ENCODE measurements at places on chromosomes 1 and 21. TPM values are rescaled to one million over a fixed set of nuclear protein-coding genes. Genes with fewer than 3 reads are reported as not detected.

DNA sequence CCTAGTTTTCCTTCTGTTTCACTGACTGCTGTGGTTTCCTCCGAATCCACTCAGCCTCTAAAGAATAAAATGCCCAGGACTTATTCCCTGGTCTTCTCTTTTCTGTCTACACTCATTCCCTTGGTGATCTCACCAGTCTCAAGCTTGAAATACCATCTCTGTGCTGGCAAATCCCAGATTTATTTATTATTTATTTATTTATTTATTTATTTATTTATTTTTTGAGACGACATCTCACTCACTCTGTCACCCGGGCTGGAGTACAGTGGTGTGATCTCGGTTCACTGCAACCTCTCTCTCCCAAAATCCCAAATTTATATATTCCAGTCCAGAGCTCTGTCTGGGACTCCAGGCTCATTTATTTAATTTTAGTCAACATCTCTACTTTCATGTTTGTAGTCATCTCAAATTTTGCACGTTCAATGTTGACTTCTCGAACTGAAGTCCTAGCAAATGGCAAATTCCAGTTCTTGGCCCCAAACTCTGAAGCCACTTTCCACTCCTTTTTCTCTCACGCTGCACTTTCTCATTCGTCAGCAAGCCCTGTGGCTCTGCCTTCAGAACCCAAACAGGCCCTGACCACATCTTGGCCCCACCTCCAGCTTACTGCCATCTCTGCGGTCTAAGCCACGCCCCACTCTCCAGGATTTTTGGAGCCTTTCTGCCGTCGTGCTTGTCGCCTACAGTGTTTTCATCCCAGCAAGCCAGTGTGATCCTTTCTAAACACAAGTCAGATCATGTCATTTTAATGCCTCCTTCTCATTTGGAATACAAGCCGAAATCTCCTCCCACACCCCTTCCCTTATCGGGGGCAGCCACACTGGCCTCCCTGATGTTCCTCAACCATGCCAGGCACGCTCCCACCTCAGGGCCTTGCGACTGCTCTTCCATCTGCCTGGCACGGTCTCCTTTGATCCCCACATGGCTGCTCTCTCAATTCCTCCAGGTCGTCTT, 14.2 kb upstream of the TENT5B start:
- no peak overlapping the region for H3K4me3 ChIP-seq
- no peaks in the 10 kb centered on the region for H3K27me3 ChIP-seq
- H3K36me3 ChIP-seq = no peaks in the 10 kb centered on the region
- no peak overlapping the region for H3K27ac ChIP-seq
- DNase-seq = no peak

DNA sequence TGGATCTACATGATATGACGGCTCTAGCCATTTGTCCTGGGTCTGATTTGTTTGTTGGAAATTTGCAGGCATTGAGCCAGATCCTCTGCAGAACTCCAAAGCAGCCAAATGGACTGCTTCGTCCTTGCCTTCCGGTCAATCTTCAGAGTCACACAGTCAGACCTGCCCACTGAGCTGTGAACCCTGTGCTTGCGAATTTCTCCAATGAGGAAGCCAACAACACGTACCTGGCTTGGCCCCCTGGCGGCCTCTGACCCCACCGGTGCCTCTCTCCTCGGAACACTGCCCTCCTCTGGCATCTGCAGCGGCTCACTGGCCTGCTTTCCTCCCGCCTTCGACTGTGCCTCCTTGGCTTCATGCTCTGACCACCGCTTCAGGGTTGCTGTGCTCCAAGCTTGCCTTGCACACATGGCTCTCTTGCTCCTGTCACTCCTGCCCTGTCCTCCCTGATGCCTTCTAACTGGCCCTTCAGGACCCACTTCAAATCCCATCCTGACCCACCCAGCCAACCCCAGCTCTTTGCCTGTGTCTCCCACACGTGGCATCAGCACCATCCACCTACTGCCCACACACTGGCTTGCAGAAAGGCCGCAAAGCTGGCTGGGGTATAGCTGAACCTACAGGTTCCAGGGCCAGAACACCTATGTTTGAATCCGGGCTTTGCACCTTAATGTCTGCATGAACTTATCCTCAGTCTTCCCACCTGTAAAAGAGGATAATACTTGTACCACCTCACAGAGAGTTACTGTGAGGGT, 128.2 kb downstream of the KCNN3 start:
- H3K36me3 ChIP-seq = no peaks in the 10 kb centered on the region
- H3K4me3 ChIP-seq = no peak overlapping the region
- no peak overlapping the region for H3K27ac ChIP-seq
- DNase-seq = no peak
- no peaks in the 10 kb centered on the region for H3K27me3 ChIP-seq
- H3K4me1 ChIP-seq = no peaks in the 10 kb centered on the region

DNA sequence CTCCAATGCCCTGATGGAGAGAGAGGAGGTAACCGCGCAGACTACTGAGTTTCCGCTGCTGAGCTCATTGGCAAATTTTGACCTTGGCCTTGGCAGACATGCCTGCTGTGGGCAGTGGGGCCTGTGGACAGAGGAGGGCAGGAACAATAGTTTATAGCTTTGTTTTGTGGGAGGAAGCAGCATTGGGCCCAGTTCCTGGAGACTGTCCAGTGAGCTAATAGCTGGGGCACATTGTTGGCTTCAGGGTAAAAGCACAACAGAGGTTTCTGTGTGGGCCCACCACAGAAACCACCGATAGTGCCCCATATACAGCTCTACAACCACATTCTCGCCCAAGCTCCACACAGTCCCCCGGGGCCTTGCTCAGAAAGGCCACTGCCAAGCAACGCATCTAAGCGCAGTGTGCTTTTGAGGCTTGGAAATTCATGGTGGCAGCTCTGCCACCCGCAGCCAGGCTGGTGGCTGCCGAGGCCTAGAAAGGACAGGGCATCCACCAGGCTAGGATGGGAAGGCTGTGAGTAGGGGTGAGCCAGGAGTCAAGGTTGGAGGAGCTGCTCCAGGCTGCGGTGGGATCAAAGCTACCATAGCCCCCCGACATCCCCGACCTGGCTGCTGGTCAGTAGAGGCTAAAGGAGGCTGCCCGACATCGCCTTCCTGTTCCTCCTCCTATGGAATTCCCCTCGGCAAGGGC, 43.2 kb downstream of the NEK2 start:
- H3K36me3 ChIP-seq = no peaks in the 10 kb centered on the region
- H3K4me1 ChIP-seq = no peaks in the 10 kb centered on the region
- H3K27me3 ChIP-seq = no peaks in the 10 kb centered on the region
- no peak overlapping the region for H3K4me3 ChIP-seq
- no peak for DNase-seq

DNA sequence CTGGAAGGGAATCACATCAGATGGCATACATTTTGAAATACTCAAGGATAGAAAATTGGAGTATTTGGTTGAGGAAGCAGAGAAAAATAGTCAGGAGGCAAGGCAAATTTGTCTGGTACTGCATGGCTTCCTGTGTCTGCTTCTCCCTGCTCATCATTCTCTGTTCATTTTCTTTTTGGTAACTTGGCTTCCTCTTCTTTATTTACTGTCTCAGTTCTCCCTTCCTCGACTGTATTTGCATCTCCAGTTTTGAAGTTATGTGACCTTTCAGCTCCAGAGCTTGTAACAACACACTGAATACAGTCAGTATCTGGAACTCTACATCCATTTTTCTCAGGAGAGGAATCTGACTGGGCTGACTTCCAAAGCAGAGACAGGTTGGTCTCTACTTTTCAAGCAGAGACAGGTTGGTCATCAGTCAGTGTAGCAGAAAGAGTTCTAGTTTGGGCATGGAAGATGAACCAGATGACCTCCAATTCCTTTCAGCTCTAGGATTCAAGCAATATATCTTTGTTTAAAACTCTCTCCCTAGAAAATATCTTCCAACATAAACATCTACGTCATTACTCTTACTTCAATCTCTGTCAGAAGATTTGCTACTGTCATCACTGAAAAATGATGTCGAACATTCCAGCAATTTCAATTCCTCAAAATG, 571.2 kb downstream of the ADGRL2 start:
- H3K4me1 ChIP-seq = no peaks in the 10 kb centered on the region
- no peak for DNase-seq
- H3K36me3 ChIP-seq = no peaks in the 10 kb centered on the region
- H3K4me3 ChIP-seq = no peak overlapping the region
- no peak overlapping the region for H3K27ac ChIP-seq

DNA sequence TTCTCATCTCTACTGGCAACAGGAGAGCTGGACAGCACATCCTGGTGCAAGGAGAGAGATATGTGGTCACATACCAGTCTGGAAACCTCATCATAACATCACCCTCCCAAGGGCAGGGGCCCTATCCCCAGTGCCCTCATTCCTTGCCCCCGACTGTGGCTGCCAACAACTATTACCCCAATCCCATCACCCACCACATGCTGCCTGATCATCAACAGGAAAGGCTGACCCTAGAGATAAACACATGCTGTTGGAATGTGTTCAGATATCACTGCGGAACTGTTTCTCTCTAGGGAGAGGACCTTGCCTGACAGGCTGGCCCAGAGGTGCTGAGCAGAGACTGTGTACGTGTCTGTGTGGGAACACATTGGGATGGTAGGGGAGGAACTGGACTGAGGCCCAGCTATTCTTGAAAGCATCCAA, 4.5 kb upstream of the INKA2 start:
- no peak overlapping the region for H3K4me3 ChIP-seq
- peaks cover 13% of the 10 kb centered on the region for H3K4me1 ChIP-seq
- H3K27me3 ChIP-seq = peaks cover 3% of the 10 kb centered on the region
- no peaks in the 10 kb centered on the region for H3K36me3 ChIP-seq

DNA sequence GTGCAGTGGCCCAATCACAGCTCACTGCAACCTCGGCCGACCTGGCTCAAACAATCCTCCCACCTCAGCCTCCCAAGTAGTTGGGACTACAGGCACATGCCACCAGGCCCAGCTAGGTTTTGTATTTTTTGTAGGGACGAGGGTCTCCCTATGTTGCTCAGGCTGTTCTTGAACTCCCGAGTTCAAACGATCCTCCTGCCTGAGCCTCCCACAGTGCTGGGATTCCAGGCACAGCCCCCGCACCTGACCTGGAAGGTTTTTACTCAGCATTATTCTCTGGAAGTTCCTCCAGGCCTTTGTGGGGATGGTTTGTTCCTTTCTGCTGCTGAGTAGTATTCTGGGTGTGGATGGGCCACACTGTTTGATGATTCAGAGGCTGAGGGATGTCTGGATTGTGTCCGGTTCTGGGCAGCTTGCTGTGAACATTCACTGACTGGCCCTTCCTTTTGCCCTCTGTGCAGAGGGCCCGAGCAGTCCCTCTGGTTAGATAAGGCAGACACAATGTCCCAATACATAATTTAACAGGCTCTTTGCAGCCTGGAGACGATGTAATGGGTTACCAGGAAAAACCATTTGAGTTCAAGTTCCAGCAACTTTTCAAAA, 6.0 kb upstream of the TRAPPC10 start:
- no peak for DNase-seq
- no peaks in the 10 kb centered on the region for H3K4me1 ChIP-seq
- no peak overlapping the region for H3K4me3 ChIP-seq
- no peaks in the 10 kb centered on the region for H3K36me3 ChIP-seq
- peak overlapping the region; percentile 62 for H3K27ac ChIP-seq

GRCh38 chr1:40338745-40339419, 21.8 kb upstream of the COL9A2 start:
- peak overlapping the region; percentile 51 for H3K27ac ChIP-seq
- H3K4me1 ChIP-seq = peaks cover 7% of the 10 kb centered on the region
- H3K36me3 ChIP-seq = no peaks in the 10 kb centered on the region
- H3K4me3 ChIP-seq = peak overlapping the region; percentile 41
- peak; percentile 82 for DNase-seq

DNA sequence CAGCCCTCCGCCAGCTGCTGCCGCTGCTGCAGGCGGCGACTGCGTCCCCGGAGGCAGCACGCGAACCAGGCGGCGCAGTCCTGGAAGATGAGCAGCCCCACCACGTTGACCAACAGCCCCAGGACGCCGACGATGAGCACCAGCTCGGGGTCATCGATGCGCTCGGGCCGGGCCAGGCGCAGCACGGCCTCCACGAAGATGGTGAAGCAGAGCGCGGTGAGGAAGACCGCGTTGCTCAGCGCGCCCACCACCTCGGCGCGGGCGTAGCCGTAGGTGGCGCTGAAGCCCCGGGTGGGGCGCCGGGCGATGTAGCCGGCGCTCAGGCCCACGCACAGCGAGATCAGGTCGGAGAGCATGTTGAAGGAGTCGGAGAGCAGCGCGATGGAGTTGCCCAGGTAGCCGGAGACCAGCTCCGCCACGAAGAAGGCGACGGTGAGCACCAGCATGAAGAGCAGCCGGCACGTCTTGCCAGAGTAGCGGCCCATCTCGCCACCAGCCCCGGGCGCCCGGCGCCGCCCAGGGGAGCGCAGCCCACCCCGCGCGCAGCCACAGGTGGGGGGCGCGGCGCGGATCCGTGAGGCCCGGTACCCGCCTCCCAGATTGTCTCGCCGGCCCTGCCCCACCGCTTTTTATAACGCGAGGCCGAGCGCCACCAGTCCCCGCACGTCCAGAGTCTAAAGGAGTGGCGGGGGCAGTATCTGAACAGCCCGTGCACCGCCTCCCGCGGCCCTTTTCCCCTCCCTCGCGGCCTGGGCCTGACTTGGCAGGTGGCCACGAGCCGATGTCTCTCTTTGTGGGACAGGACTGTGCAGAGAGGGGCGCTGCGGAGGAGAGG, at the start of gene SLC30A10:
SLC30A10 (minus strand) TSS at position 602 of the 835 bp plus-strand sequence; CDS start at position 485, 117 bp downstream.
- peak; percentile 84 for DNase-seq
- H3K27me3 ChIP-seq = no peaks in the 10 kb centered on the region
- H3K27ac ChIP-seq = peak within 1 kb of the TSS; percentile 87
- no peaks in the 10 kb centered on the region for H3K36me3 ChIP-seq
- peaks cover 48% of the 10 kb centered on the region for H3K4me1 ChIP-seq

- no peak overlapping the region for H3K4me3 ChIP-seq
- peaks cover 4% of the 10 kb centered on the region for H3K27me3 ChIP-seq
- H3K27ac ChIP-seq = no peak overlapping the region
- no peaks in the 10 kb centered on the region for H3K4me1 ChIP-seq
- no peaks in the 10 kb centered on the region for H3K36me3 ChIP-seq
These were observed 403 bp upstream of the EPHX4 start for GRCh38 chr1:92029241-92029922.

DNA sequence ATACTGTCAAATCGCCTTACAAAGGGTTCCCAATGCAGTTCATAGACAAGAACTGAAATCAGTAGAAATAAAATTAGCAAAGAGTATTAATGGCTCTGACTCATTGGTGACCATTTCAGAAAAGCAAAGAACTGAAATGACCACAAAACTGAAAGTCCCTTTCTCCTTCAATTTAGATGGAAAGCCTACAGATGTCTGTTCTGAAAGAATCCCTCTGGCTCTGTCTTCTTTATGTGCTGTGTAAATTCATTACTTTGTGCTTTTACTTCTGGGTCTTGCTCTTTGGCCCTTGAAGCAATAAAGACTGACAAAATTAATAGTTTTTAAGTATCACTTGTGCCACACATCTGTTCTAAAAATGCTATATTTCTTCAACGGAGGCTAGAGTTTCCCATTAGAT, 62.7 kb upstream of the GPR89A start:
- no peaks in the 10 kb centered on the region for H3K27me3 ChIP-seq
- no peak overlapping the region for H3K4me3 ChIP-seq
- H3K27ac ChIP-seq = no peak overlapping the region

- H3K36me3 ChIP-seq = no peaks in the 10 kb centered on the region
- no peak for DNase-seq
- peaks cover 20% of the 10 kb centered on the region for H3K4me1 ChIP-seq
- H3K4me3 ChIP-seq = no peak overlapping the region
These were observed 54.7 kb downstream of the RHBG start for GRCh38 chr1:156423422-156424352.

LCE2C gene
- not detected for total RNA-seq

SERBP1 gene
- 131 TPM for total RNA-seq

NSUN4 gene
- total RNA-seq = 13.0 TPM

ITSN1 gene
- total RNA-seq = 34.7 TPM

KRTAP13-2 gene
- total RNA-seq = not detected

HSD11B1 gene
- 312 TPM for total RNA-seq

GPR37L1 gene
- total RNA-seq = not detected

LCE1C gene
- not detected for total RNA-seq

DUSP12 gene
- 4.9 TPM for total RNA-seq

CCDC181 gene
- not detected for total RNA-seq

KCNN3 gene
- 0.31 TPM for total RNA-seq

SAMD13 gene
- not detected for total RNA-seq
